ENCODE measurements at places on chromosomes 4 and X.

GRCh38 chrX:148049441-148049840 lies 68.3 kb downstream of the FMR1NB start:
- DNase-seq, result peak; percentile 49

GRCh38 chr4:170849969-170850368 lies 760.2 kb upstream of the AADAT start:
- no peak for DNase-seq

GRCh38 chr4:53721263-53721662 lies 130.0 kb upstream of the LNX1 start:
- no peak for DNase-seq

- DNase-seq, result no peak
Observed at GRCh38 chr4:180456928-180457327, 1786.3 kb upstream of the TENM3 start.

- DNase-seq, result peak; percentile 47
Observed at GRCh38 chrX:110145854-110146253, 142.9 kb downstream of the TMEM164 start.
